CD8-positive, alpha-beta memory T cell (primary cell): ENCODE measurements at places on chromosomes 6 and 20. TPM values are rescaled to one million over a fixed set of nuclear protein-coding genes. Genes with fewer than 3 reads are reported as not detected.

Gene SLC13A3
- 0.11 TPM for total RNA-seq

DNA sequence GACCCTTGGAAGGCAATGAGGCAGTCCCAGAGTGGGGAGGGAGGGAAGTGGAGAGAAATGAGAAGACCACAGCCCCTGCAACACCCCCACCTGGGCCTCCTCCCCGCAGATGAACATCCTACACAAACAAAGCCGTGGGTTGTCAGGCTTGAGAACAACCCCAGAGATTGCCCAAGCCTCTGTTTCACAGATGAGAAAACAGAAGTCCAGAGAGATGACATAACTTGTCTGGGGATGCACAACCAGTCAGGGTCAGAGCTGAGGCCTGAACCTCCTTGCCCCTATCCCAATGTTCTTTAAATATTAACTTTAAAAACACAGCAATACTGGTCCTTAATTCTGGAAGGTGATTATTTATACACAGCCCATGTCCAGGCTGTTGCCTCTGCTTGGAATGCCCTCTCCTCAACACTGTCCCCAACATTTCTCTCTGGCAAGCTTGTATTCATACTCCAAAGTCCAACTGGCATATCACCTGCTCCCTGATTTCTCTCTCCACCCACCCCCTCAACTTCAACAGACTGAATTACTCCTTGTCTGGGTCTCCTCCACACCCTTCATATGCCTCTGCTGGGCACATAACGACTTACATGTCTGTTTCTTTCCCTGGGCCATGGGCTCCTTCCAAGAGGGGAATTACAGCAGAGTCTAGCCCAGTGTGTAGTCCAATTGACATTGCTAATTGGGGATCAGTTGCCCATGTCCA, 135.5 kb upstream of the LRFN2 start:
- H3K4me1 ChIP-seq, result peaks cover 6% of the 10 kb centered on the region
- no peaks in the 10 kb centered on the region for H3K27me3 ChIP-seq
- H3K36me3 ChIP-seq, result no peaks in the 10 kb centered on the region
- no peak for DNase-seq
- no peak overlapping the region for H3K4me3 ChIP-seq
- H3K27ac ChIP-seq, result no peak overlapping the region

DNA sequence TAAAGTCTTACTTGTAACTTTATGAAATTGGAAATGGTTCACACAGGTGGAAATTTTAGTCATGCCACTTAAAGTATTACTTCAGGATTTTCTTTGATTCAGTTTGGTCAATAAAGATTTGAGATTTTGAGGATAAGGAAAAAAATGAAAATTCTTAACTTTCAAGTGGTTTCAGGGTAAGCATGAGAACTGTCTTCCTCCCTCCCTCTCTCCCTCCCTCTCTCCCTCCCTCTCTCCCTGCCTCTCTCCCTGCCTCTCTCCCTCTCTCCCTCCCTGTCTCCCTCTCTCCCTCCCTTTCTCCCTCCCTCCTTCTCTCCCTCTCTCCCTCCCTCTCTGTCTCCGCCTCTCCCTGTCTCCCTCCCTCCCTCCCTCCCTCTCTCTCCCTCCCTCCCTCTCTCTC, 36.9 kb downstream of the L3MBTL3 start:
- no peaks in the 10 kb centered on the region for H3K4me1 ChIP-seq
- H3K4me3 ChIP-seq, result no peak overlapping the region
- no peaks in the 10 kb centered on the region for H3K27me3 ChIP-seq
- H3K27ac ChIP-seq, result no peak overlapping the region
- peaks cover 24% of the 10 kb centered on the region for H3K36me3 ChIP-seq

GRCh38 chr6:97563529-97563928, 280.5 kb upstream of the MMS22L start:
- H3K4me3 ChIP-seq, result no peak overlapping the region
- H3K27ac ChIP-seq, result no peak overlapping the region
- no peak for DNase-seq
- no peaks in the 10 kb centered on the region for H3K4me1 ChIP-seq
